Activated CD4-positive, CD25-positive, alpha-beta regulatory T cell treated with anti-CD3 and anti-CD28 coated beads, Interleukin-2, amount 50 U/mL, for 16 hours (primary cell): ENCODE measurements at places on chromosomes 12 and 14.

DNA sequence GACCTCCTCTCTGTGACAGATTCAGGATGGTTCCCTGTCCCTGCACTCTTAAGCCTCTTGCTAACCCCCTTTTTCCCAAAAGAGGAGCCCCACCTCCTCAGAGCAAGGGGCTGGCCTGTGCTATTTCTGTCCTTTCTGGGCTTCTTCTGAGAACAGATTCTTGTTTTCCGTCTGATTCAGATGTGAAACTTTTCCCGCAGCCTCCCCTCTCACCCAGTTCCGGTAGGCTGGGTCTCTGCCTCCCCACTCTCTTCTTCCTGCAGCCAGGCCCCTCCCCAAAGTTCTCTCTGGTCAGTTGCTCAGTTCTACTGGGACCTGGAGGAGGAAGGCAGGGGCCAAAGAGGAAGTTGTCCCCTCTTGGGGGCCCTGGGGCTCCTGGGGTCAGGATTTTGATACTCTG is 11.8 kb downstream of the PDE1B start:
- DNase-seq, result no peak

- DNase-seq, result no peak
Measured at GRCh38 chr12:52179396-52179973, 12.3 kb downstream of the KRT80 start.

GRCh38 chr12:26810330-26810729 is 22.7 kb downstream of the ITPR2 start:
- no peak for DNase-seq

- no peak for DNase-seq
Measured at GRCh38 chr12:50419112-50419909, 18.6 kb downstream of the LARP4 start.

GRCh38 chr14:99123208-99123870 is 148.7 kb downstream of the BCL11B start:
- DNase-seq, result no peak

GRCh38 chr12:113002155-113002554 is 23.8 kb downstream of the OAS2 start:
- no peak for DNase-seq
